ENCODE measurements at places on chromosomes 6 and 20. TPM values are rescaled to one million over a fixed set of nuclear protein-coding genes. Genes with fewer than 3 reads are reported as not detected.

- no peak for DNase-seq
These were observed 182.0 kb downstream of the PHACTR1 start for GRCh38 chr6:12898603-12899002.

- DNase-seq, result no peak
These were observed 557.4 kb upstream of the EYS start for GRCh38 chr6:66264376-66264775.

DNA sequence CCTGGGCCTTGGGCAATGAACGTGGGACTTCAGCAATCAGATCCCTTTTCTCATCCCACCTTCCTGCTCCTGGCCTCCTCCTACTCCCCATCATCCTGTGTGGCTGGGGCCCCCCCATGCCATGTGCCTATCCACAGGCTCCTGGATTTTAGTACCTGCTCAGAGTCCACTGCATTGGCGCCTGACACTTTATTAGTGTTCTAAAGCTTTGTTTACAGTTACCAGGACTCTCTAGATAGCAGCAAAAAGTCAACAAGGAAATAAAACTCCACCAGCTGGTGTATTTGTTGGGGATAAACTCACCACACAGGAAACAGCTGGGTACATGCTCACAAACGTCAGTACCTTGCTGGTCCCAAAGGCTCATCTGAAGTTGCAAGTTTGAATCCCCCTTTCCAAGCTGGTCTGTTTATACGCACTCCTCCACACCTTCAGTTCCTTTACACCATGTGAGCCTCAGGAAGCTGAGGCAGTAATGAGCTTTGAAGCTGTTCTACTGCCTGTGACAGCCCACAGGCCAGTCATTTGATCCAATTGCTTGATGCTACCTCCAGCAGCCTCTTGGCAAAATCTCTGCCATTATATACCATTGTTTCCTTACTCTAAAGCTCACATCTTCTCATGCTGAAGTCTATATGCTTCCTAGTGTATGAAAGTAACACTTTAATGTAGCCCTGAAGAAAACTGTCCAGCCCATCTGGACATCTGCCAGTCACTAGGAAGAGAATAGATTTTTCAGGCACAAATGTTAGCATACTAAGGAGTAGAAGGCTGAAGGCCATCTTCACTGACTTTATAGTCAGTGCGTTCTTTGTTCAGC, 76.6 kb downstream of the ANKEF1 start:
- no peak for DNase-seq

The PNLDC1 gene
- total RNA-seq, result 0.19 TPM

DNA sequence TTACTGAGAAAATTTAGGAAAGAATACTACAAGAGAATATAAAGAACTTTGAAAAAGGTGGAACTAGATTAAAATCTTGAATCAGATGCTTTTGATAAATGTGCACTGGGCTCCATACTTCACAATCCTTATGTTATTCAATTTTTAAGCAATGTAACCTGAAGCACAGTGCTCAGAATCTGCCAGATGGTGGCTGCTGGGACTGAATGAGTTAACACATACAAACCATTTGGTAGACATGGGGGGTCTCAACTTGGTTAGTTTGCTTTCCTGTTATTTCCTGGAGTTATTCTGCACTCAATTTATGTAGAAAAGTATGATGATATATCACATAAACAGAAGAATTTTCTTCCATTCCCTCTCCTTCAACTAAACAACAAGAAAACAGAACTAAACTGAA, 326.5 kb downstream of the RNGTT start:
- DNase-seq, result no peak

GRCh38 chr6:119226089-119226488, 123.5 kb downstream of the MAN1A1 start:
- no peak for DNase-seq

Data from heart left ventricle (tissue), 16 donors.